Activated CD4-positive, alpha-beta T cell treated with anti-CD3 and anti-CD28 coated beads for 48 hours (primary cell): ENCODE measurements at places on chromosomes 5 and 9.
A peak's percentile ranks its signal among the peaks of the same experiment; 100 is the strongest.

- DNase-seq = peak; percentile 50
Observed at GRCh38 chr9:107487521-107488374, 1.8 kb downstream of the KLF4 start.

GRCh38 chr5:135560858-135561257 lies 17.9 kb downstream of the CXCL14 start:
- DNase-seq = peak; percentile 89

- DNase-seq = no peak
Observed at GRCh38 chr9:88443480-88444113, 55.4 kb downstream of the SPIN1 start.

GRCh38 chr9:82783045-82783444 lies 279.9 kb downstream of the RASEF start:
- no peak for DNase-seq

DNA sequence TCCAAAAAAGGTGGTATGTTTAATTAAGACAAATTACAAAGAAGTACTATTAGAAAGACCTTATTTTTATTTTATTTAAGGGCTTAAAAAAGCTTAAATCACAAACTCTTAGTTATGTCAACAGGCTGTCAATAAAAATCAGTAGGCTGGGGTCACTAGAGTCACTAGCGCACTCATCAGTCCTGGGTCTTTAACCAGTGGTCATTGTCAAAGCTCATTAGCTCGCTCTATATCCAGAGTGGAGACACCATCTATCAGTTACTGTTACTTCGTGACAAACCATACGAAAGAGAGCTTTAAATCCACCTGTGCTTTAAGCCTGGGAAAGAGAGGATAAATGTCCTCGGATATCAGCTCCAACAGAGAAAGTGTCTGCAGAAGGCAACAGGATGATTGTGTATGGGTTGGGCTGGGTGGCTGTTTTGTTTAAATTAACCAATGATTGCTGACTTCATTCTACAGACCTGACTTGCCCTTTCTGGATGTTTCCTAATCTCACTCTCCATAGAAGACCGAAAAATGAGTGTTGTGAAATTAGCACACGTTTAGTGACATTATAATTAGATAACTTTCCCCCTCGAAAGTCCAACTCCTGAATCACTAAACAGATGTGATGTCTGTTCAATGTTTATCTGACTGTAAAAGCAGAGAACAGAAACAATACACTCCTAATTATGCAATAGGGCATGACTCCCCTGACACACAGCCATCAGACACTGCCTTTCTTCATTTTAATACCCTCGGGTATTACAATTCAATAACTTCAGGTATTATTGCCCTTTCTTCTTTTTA lies 123.6 kb upstream of the TNPO1 start:
- no peak for DNase-seq

DNA sequence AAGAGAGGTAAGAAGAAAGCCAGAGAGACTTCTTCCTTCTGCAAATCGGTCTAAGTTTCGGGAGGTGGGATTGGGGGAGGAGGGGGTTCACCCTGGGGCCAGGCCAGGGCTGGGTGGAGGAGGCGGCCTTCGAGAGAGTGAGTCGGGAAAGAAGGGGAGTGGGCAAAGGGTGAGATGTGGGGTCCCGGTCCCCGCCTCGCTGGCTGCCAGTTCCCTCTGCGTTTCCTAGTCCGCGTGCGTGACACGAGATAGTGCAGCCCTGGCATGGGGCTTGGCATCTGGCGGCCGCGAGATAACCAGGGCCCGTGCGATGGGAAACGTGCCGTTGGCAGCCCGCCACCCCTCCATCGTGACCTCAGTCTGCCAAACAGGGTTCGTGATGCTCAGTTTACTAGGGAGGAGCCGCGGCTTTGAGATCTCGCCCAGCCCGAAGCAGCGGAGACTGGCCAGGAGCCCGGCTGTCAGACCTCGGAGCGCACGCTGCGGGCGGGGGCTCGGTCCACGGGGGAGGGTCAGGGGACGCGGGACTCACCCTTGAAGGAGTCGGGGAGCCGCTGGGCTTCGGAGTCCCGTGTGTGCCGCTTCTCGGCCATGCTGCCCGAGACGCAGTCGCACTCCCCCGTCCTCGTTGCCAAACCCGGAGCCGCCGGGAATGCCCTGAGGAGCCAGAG lies at the start of gene STOM:
Gene STOM (minus strand): TSS at position 656 of the 671 bp plus-strand sequence. CDS start 63 bp downstream, at position 593.
- peak; percentile 74 for DNase-seq

GRCh38 chr5:139765409-139766217 lies 30.0 kb upstream of the PSD2 start:
- DNase-seq = peak; percentile 86

DNA sequence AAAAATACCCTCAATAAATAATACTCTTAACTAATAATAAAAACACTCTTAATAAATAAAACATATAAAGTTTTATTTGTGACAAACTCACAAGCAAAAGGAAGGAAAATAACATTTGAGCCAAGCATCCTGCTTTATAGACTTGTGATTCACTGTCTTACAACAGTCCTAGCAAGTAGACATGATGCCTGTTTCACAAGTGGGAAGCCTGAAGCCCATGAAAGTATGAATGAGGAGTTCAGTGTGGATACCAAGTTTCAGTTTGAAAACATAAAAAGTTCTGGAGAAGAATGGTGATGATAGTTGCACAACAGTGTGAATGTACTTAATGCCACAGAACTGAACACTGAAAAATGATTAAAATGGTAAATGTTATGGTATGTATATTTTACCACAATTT lies 10.9 kb downstream of the HABP4 start:
- DNase-seq = no peak

GRCh38 chr5:76808141-76808691 lies 10.6 kb upstream of the F2RL1 start:
- DNase-seq = no peak

- no peak for DNase-seq
Observed at GRCh38 chr5:113204525-113205161, 228.0 kb downstream of the DCP2 start.

DNA sequence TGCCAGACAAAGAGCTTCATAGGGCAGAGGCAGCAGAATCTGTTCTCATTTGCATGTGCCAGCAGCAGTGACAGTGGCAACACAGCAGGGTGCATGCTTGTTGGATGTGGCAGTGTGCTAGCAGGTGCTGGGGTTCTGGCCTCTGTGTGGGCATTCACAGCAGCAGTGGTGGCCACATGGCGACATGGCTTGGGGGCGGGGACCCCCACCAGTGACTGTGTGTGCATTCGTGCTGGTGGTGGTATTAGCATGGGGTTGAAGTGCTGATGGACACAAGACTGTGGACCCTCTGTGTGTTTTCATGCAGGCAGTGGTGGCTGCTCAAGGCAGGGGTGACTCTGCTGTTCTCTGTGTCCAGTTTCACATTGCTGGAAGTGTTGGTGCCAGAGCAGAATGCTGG lies 183.2 kb upstream of the PDE4D start:
- DNase-seq = no peak

DNA sequence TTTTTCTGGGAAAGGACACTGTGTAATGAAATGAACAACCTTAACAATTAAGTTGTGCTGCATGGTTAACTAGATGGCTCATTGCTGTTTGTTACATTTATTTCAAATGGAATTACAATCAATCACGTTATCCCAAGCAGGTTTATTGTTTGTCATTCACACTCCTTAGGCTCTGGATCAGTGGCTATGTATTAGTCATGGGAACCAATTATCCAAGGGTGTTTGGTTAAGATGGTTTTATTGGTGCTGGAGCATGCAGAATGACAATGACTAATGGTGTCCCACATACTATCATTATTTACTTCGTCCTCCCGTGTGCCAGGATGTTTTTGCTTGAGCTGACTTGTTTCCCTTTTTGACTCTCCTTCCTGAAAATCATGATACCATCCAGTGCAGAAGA lies 10.6 kb upstream of the TRPC7 start:
- no peak for DNase-seq

DNA sequence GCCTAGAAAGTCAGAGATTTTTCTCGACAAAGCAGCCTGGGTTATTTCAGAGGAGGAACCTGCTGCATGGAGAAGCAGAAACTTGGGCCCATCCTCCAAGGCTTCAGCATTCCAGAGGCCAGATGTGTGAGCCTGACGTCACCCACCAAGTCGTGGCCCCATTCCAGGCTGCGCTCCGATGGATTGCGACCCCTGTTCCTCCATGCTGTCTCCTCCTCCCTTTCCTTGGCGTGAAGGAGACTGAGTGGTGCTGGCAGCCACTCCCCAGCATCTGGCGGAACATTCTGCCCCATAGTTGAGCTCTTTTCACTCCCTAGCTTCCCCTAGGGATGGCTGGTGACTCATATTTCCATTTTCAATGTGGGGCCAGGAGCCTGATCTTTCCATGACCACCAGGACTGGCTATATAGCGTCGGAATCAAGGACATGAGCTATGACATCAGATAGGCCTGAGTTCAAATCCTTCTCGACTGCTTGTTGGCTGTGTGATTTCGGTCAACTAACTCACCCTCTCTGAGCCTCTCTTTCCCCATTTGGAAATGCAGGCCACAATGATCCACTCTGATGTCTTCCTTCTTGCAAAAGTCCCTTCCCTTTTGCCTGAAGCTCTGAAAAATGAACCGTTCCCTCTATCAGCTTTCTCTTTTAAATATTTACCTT lies 24.5 kb upstream of the DUSP1 start:
- no peak for DNase-seq

- DNase-seq = no peak
Observed at GRCh38 chr9:136323371-136323789, 4.0 kb upstream of the GPSM1 start.

GRCh38 chr5:13325765-13326164 lies 618.7 kb downstream of the DNAH5 start:
- no peak for DNase-seq

DNA sequence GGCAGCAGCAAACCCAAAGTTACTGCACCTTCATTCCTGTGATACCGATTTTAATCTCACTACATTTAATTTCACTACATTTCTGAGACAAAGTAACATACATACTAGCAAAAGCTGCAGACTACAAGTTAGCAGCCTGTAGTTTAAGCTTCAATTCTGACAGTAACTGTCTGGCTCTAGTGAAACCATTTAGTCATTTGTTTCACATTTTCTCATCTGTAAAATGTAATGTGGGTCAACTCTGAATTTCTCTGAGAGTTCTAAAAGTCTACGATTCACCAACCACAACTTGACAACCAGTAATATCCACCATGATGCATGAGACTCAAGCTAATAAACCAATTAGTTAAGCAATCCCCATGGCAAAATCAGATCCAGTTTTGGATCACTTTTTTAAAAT lies 408.9 kb downstream of the PDE4D start:
- no peak for DNase-seq

GRCh38 chr9:133823189-133824105 lies 85.3 kb upstream of the SARDH start:
- DNase-seq = no peak

- no peak for DNase-seq
Observed at GRCh38 chr9:136566901-136567300, 21.1 kb upstream of the NOTCH1 start.

GRCh38 chr9:124054582-124055227 lies 43.1 kb downstream of the LHX2 start:
- peak; percentile 72 for DNase-seq

- no peak for DNase-seq
Observed at GRCh38 chr9:108119530-108120113, 630.1 kb upstream of the KLF4 start.

DNA sequence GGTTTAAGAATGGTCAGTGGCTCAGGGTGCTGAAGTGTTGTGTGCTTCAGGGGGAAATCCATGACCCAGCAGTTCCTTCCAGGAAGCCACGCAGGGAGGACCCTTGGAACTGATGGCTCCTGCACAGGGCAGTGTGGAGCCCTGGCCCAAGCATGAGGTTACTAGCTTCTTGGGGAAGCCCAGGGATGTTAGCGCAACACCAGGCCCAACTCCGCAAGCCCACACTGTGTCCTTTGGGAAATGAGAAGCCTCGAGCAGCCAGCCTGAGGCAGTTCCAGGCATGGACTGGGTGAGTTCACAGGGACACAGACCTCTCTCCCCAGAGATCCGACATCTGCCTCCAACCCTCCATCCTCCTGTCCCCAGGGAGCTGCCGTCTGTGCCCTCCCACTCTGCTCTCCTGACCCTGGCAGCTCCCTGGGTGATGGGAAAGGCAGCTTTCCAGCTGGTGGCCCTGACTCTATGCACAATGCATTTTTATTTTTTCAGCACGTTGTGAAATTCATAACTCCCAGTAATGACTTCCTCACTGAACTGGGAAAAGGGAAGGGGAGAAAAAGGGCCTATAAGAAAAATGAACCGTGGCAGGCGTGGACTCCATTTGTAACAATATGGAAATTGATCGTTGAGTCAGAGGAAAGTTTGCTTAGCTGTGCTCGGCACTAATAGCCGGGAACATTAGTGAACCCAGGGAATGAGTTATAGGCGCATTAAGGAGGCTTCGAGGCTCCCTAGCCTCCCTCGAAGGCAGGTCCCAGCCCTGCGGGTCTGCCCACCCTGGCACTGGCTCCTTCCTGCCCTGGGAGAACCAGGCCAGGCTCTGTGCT lies 34.1 kb downstream of the LMX1B start:
- no peak for DNase-seq

DNA sequence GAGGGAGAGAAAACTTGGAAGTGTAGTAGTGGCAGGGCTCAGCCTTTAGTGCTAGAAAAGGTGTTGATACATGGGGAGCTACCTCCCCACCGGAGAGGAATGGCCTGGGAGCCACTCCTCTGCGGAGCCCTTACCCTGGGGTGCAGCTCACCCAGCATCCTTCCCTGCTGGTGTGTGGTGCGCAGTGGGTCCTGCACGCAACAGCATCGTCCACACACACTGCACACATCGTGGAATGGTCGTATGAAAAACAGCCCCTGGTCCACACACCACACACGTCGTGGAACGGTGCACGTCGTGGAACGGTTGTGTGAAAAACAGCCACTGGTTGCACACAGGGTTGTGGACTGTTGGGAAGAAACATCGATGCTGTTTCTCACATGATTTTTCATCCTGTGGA lies 16.1 kb upstream of the AHRR start:
- DNase-seq = no peak
